ENCODE measurements at places on chromosomes 16 and 17.

GRCh38 chr16:78677181-78677731 is 577.8 kb downstream of the WWOX start:
- no peak for DNase-seq

DNA sequence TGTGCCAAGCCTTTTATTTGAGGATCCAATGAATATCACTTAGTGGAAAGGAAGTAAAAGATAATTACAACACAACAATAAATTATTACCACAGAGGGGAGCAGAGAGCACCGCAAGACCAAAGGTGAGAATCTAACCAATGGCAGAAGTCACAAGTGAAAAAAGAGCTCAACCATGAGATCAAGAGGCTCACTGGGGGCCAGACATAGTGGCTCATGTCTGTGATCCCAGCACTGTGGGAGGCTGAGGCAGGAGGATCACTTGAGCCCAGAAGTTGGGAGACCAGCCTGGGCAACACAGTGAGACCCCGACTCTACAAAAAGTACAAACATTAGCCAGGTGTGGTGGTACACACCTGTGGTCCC is 17.7 kb downstream of the ANKRD11 start:
- no peak for DNase-seq

GRCh38 chr16:47634727-47635126 is 173.6 kb downstream of the PHKB start:
- no peak for DNase-seq

DNA sequence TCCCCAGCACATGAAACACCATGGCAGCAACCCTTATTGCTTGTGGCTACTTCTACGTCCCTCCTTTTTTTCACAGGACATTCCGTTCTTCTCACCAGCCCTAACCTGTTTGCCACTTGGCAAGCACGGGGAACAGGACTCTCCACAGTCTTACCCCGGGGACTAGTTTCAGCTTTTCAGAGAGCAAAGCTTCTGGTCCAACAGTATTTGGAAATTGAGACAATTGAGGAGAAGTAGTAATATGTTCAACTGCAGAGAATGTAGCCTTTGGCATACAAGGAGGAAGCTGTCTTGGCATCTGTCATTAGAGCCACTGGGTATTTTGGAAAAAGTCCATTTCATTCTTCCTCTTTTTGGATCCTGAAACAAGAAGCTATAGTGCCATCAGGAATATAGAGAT is 65.7 kb downstream of the MAP2K6 start:
- no peak for DNase-seq

DNA sequence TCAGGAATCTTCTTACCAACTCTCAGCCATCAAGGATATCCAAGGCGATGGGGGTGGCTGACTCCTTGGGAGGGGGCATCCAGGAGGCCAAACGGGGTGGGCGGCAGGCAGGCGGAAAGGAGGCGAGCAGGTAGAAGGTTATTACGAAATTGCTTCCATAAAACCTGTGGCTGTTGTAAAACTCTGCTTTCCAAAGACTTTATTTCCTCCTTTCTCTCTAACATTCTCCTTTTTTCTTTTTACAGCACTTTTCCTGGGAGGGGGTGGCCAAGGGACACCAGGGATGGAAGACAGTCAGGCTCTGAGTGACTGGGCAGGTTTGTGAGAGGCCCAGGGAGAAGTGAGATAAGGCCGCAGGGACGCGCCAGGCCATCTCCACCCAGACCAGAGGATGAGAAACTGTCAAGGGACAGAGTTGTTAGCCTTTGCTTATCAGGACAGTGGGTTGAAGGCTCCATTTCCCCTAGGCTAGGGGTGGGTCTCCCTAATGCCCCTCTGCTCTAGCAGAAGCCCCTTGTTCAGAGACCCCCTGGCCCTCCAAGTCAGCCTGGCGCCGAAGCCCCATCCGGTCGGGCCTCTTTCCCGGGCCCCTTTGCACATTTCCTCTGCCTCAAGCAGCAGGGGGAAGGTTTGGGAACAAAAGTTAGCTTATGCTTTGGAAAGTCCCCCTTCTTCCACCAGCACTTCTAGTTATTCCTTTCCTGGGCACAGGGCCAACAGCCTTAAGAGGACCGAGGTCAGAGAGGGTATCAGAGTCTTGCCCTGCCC is 5.0 kb upstream of the HOXB9 start:
- no peak for DNase-seq

- no peak for DNase-seq
These were observed 314.5 kb downstream of the SEC14L1 start for GRCh38 chr17:77455111-77455890.

DNA sequence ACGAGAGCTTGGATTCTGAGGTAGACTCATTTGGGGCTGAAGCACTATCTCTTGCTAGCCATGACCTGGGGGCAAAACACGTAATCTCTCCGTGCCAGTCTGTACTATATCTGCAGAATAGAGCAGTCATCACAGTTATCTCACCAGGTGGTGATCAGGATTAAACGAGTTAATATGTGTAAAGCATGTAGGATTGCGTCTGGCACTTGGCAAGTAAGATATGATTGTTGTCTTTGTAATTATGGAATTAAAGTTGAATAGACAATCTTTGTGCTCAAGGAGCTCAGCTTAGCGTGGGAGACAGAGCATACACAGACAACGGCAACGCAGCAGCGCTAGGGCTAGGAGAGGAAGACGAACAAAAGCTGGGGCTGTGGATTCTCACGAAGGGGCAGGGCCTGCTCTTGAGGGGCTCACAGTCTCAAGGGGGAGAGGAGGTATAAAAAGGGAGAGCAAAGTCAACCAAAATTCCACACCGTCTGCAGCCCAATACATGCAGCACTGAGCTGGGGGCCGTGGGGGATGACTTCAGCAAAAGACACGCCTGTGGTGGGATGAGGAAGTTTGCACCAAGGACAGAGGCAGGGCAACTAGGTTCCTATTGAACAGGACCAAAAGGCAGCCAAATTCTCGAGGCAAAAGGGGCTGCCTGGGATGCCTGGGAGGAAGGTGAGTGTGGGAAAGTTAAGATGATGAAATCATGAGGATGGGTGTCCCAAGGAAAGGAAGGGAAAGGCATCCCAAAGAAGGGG is 68.6 kb downstream of the SDK2 start:
- no peak for DNase-seq

GRCh38 chr17:31580316-31580705 is 188.8 kb downstream of the RAB11FIP4 start:
- no peak for DNase-seq

DNA sequence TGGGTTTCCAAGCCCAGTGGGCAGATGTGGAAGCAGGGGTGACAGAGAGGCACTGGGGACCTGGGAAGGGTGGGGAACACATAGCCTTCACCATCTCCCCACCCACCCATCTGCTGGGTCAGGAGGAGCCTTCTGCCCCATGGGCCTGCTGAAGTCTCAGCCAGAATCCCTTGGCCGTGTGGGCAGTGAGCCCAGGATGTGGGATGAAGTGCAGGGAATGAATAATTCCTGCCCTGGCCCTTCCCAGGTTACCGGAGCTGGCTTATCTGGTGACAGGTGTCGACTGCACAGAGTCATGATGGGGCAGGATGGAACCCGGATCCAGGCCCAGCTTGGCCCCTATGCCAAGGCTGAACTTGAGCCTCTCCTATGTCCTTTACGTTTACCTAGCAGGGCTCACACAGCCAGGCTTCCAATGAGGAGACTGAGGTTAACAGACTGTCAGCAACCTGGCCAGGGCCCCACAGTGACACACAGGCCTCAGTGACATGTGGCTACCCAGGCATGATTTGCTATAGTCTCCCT is 17.5 kb downstream of the ATP2A3 start:
- DNase-seq, result no peak
